ENCODE measurements at places on chromosomes 3 and 15.

- no peak for DNase-seq
Measured at GRCh38 chr3:38026856-38027255, 2.6 kb downstream of the PLCD1 start.

GRCh38 chr3:114687151-114687550 lies 393.3 kb downstream of the TIGIT start:
- no peak for DNase-seq

DNA sequence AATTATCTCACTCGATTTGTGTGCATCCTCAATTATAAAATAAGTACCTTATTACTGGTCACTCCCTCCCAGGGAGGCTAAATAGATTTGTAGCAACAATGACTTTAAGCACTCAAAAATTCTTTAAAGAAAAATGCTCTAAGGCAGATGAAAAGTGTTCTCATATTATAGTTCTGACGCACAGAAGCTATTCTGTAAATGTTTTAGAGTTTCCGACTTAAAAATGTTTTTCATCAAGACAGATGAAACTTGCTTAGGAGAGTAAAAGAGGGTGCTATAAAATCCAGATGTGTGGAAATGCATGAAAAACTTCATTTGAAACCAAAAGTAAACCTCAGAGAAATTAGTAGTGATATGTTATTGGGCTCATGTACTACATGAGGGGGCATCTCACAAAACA lies 398.4 kb upstream of the KCNMB2 start:
- no peak for DNase-seq

GRCh38 chr3:151839313-151839631 lies 25.4 kb downstream of the AADAC start:
- no peak for DNase-seq

DNA sequence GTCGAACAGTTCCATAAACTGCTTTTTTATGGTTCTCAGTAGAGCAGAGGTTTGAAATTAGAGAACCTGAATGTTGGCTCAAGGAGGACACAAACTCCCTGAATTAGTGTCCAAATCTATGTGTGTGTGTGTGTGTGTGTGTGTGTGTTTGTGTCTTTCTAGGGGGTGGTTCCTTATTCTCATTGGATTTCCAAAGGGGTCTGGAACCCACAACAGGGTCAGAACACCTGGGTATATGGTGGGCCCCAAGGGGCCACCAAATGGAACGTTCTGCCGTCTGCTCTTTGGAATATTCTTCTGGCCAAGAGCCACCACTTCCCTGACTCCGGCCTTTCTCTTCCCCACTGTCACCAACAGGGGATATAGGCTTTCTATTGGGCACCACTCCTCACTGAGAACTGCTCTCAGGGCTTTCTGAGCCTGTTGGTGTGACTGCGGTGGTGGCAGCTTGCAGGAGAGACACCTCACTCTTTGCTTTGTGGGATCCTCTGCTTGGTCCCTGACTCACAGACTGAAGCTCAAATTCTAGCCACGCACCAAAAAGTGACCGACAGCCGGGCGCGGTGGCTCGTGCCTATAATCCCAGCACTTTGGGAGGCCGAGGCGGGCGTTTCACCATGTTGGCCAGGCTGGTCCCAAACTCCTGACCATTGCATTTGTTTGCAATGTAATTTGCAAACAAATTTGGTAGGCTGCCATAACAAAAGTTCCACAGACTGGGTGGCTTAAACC lies 47.5 kb upstream of the IDH2 start:
- no peak for DNase-seq

DNA sequence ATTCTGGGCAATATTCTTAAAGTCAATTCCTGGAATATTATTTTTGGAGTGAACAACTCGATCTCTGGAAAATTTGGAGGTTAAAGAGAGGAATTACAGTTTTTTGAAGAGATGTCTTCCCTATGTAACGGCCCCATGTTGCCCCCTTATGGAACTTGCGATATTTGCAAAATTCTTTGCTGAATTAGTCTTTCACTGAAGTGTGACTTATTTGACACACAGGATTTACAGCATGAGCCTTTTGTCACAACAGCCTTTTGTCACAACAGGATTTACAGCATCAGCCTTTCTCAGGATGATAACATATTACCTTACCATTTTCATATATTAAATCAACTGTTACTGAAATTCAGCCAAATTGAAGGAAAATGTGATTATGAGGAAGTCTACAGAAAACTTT lies 37.8 kb upstream of the SPTSSB start:
- DNase-seq = peak; percentile 63

DNA sequence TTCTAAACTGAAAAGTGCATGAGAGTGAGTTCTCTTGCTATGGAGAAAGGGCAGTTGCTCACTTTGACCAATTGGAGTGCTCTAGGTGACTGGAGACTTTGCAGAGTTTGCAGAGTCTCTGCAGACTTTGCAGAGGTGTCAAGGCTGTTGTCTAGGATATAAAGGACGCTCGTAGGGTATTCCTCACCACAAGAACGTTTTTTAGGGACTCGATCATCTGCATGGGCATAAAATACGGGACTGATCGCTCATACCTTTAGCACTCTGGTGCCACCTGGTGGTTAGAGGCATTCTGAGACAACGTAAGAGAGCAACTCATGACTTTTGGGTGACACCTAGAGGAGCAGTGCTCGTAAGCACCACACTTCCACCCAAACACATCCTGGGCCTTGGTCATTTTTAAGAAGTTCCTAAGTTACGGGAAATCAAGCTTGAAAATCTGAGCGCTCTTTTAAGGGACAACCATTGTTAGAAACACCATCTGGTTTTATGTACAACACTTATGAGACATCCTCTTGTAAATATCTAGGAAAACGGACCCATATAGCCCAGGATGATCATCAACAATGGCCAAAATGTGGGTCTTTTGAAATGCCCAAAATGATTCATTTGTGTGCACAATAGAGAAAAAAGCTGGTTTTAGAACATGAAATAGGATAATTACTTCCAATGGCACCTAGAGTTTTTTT lies 51.6 kb upstream of the XCR1 start:
- peak; percentile 78 for DNase-seq

Measured in SK-N-DZ (cell line).